NCI-H1694 (cell line): ENCODE measurements at places on chromosomes 16 and 17.

- DNase-seq, result no peak
Observed at GRCh38 chr17:44572801-44573200, 15.5 kb downstream of the FZD2 start.

GRCh38 chr16:53619235-53619634 is 84.4 kb downstream of the RPGRIP1L start:
- DNase-seq, result no peak

DNA sequence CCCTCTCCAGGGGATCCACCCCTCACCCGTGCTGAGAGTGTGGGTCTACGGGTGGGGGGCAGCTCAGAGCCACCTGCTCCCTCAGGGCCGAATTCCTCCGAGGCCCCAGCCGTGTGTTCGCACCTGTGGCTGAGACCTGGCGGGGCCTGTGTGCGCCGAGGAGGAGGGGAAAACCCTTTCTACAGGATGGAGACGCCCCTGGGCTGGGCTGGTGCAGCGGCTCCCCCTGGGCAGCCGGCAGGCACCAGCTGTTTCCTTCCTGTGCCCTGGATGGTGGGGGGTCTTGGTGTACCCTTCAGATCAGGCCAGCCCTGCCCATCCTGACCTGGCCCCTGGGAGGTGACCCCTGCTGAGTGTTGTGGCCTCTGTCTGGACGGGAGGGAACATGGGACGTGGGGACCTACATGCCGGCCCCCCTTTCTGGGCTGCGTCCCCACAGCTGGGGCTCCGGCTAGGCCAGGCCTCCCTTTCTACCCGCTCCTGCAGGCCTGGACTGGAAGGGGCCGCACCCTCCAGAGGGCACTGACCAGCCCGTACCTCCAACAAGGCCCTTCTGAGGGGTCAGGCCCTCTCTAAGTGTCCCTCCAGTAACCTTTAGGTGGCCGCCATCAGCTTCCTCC is 28.3 kb upstream of the PABPN1L start:
- DNase-seq, result no peak

- DNase-seq, result no peak
Observed at GRCh38 chr16:20867585-20867984, 32.6 kb downstream of the DCUN1D3 start.

- no peak for DNase-seq
Observed at GRCh38 chr16:9055115-9055514, 36.3 kb upstream of the HAPSTR1 start.
